ENCODE measurements at places on chromosomes 2 and 18.

DNA sequence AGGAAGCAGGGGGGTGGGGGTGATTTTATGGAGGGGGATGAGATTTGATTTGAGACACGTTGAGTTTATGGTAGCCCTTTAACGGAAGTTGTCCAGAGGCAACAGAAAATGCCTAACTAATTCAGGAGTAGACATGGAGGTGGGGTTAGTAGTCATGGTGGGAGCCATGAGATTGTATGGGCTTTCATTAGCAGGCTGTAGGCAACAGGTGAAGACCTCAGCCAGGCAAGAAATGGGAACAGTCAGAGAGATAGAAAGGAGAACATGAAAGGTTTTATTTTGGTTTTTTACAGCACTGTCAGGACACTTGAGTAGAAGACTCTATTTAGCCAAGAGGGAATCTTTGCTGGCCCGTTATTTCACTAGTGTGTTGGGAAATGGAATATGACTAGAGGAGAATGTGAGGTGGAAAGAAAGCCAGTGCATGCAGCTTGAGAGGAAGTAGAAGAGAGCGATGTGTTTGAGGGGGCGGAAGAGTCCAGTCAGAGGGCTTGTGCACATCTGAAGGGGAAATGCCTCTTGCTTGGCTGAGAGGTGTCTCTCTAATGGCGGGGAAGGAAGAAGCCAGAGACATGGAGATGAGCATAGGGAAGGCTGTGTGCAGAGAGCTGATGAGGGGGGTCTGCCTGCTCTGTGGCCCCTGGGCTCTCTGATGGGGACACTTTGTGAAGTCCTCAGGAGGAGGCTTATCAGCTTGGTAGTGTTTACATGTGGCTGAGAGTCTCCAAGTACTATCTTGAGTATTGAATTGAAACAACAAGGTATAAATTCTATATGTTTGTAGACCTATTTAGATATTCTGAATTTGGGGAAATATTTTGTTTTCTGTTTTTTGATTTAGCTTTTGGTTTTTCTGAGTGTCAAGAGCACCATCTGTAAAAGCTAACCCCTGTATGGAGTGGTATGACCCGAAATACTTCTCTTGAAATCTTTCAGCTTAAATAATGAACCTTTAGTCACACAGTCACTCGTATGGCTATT is 66.9 kb upstream of the ITM2C start:
- no peak for DNase-seq

- DNase-seq, result no peak
Measured at GRCh38 chr2:176118601-176119339, 2.2 kb downstream of the HOXD10 start.

DNA sequence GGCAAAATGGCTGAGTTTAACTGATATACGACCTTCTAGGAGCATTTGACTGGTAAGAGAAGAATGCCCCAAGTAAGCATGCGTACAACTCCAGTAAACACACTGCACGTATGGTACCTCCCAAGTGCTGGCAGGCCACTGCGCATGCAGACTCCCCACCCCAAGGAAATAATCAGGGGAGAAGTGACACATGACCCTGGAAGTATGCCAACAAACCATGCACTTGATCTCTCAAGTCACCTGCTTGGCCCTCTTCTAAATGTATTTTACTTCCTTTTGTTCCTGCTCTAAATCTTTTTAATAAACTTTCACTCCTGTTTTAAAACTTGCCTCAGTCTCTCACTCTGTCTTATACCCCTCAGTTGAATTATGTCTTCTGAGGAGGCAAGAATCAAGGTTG is 129.8 kb upstream of the COL5A2 start:
- no peak for DNase-seq

DNA sequence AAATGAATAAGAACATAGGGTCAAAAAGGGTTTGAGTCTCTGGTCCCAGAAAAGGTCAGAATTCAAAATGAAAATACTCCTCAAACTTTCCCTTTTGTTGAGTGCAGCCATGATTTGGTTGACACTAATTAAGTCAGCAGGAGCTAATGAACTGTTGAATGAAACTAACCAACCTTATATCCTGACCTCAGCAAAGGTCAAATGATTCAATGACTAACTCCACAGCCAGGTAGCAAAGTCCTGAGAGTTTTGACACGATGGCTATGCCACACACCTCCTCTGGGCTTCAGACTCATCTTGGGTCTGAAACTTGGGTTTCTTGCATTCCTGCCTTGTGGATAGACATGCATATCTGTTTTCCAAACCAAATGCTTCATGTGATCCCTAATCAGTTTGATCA is 172.3 kb downstream of the INO80D start:
- DNase-seq, result no peak

DNA sequence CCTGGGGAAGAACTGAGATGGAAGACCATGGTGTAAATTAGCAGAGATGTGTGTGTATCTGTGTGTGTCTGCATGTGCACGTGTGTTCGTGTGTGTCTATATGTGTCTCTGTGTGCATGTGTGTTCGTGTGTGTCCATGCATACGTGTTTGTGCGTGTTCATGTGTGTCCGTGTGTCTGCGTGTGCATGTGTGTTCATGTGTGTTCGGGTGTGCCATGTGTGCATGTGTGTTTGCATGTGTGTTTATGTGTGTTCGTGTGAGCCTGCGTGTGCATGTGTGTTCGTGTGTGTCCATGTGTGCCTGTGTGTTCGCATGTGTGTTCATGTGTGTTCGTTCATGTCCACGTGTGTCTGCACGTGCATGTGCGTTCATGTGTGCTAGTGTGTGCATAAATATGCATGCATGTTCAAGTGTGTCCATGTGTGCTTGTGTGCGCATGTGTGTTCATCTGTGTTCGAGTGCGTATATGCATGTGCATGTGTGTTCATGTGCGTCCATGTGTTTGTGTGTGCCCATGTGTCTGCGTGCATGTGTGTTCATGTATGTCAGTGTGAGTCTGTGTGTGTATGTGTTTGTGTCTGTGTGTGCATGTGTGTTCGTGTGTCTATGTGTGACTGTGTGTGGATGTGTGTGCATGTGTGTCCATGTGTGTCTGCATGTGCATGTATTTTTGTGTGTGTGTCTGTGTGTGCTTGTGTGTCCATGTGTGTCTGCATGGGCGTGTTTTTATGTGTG is 3.1 kb downstream of the NEU2 start:
- DNase-seq, result no peak

DNA sequence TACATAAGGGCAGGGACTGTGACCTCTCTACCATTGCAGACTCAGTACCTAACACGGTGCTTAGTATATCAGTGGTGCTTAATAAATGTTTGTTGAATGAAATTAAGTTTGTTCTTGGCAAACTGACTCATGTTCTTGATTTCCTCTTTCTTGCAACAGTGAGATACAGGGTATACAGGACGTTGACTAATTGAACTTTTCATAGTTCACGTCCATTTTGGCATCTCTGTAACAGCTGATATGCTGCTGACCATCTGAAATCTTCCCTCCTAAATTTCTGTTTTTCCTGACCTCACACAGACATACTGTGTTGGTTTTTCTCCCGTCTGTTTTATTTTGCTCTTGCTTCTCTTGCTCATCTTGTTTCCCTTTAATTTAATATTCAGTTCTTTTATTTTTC is 44.2 kb downstream of the LHCGR start:
- no peak for DNase-seq

DNA sequence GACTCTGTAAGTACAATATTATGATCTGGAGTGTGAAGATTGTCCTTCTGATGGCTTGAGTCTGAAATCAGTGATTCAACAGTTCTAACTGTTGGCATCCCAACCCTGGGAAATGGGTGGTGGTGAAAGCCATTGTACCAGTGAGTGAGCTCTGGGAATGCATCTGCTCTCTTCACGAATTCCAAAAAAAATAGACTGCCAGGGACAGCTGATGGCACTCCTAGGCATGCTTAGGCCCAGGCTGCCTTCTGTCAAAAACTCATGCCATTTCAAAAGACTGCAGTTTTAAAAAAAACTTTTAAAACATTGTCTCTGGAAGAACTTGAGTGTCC is 20.3 kb downstream of the OXER1 start:
- DNase-seq, result no peak

DNA sequence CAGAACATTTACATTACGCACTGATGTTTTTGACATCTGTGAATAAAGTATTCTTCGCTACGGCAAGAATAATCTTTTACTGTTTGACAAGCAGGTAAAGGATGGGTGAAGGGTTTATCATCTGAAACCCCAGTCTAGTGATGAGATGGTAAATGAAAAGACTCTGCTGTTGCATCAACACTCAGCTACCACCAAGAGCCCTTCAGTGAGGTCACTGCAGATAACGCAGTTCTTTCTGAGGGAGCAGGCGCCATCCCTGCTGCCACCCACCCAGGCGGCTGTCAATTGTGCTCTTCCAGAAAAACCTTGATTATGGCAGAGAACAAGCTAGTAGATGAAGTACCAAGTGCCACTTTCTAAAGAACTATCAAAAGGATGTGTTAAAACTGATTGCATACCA is 58.7 kb downstream of the ABCG8 start:
- DNase-seq, result no peak

DNA sequence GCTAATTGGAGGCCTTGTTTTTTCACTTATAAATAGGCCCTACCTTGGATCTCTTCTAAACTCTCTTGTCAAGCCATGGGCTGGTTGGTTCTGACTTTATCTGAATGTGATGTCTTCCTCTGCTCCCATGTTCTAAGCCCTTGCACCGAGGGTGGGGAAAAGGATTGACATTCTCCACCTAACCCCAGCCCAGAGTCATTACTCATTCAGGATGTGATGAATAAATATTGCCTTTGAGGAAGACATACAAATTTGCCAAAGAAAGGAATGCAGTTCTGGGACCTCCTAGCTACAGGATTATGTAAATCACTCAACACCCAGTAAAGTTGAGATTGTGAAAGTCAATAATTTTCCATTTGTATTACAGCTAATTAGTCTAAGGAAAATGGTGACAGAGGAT is 142.1 kb upstream of the LYPD6 start:
- no peak for DNase-seq

DNA sequence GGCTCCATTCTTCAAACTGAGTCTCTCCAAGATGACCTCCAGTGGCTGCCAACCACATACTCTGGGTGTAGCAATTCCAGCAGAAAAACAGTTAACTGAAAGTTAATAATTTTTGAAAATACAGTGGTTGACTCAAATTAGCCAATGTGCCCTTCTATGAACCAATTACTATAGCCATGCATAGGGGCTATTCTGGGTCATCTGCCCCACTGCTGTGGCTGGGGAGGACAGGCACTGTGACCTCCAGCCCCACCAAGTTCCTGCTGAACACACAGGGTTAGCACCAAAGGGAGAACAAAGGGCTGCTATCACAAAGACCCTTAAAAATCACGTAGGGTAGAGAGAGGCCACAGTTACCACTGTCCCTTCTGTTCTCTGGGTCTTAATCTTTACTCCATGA is 123.0 kb downstream of the IRS1 start:
- DNase-seq, result no peak

DNA sequence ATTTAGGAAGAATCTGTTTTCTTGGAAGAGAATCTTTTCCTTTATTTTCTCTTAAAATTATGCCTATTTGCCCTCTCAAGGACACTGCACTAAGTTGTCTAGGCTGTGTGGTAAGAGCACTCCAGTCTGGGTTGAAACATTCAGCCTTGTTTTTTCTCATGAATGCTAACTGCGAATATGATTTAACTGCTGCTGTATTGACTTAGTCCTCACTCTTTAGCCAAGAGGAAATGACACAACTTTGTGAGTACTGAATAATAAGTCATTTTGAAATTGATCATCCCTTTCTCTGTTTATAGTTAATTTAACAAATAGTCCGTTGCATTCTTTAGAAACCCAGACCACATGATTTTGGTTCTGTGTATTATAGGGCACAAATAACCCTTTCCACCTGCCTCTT is 4.5 kb upstream of the RND3 start:
- DNase-seq, result no peak

DNA sequence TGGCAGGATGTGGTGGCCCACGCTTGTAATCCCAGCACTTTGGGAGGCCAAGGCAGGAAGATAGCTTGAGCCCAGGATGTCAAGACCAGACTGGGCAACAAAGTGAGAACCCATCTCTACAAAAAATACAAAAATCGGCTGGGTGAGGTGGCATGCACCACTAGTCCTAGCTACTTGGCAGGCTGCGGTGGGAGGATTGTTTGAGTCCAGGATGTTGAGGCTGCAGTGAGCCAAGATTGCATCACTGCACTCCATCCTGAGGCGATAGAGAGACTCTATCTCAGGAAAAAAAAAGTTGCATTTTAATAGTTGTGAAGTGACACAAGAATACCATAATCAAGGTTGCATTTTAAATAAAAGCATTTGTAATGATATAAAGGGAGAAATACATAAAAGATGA is 124.1 kb upstream of the SLC38A11 start:
- DNase-seq, result no peak

DNA sequence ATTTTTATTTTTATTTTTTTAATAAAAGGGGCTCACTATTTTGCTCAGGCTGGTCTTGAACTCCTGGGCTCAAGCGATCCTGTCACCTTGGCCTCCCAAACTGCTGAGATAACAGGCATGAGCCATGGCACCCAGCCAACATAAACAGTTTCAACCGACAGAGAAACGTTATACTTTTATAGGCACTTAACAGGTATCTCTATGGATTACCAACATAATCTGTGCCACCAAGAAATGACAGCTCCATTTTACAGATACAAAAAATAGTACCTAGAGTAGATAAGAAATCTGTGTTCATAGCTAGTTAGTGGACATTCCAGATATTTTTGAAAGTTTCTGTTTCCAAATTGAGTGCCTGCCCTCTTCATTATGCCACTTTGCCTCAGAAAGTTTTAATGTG is 1316.7 kb downstream of the LRP1B start:
- no peak for DNase-seq

DNA sequence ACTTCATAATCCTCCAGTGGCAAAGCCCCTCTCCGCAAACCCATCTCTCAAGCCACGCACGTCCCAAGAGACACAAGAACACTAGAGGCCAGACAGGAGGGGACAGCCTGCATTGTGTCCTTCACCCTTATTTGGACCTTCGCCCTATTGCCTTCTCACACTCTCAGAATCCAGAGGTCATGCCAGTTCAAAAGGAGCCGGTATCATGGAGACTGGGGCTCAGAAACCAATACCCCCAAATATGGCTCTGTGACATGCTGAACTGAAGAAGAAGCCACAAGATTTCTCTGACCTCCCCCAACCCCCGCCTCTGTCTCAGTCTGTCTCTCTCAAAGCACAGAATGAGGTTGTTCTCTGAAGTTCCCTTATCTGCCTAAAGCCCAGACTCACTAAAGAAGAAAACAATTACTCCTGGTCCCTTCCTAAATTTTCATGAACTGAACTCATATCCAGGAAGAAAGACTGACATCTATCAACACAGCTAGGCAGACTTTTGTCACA is 19.2 kb upstream of the SPATA3 start:
- DNase-seq, result no peak

GRCh38 chr2:147214914-147215313 is 629.9 kb upstream of the ACVR2A start:
- DNase-seq, result no peak

DNA sequence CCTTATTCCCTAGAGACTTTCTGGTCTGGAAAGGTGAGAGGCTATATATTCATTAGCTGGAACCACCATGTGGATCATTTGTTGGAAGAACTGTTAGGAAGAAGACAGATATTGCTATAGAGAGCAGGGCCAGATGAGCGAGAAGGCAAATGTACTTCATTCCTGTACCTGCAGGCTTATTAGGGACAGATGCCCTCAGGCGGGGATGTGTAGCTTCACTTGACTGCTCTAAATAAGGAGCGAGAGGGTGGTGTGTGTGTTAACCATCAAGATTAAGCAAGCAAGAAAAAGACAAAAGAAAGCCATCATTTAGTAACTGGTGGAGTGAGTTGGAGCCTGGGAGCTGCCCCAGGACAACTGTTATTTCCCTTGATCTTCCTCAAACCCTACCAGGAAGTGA is 36.4 kb downstream of the NEDD4L start:
- DNase-seq, result no peak

- DNase-seq, result no peak
Measured at GRCh38 chr2:37464067-37464466, 119.6 kb downstream of the QPCT start.
